ENCODE measurements at places on chromosomes 3 and 15. TPM values are rescaled to one million over a fixed set of nuclear protein-coding genes. Genes with fewer than 3 reads are reported as not detected.

DNA sequence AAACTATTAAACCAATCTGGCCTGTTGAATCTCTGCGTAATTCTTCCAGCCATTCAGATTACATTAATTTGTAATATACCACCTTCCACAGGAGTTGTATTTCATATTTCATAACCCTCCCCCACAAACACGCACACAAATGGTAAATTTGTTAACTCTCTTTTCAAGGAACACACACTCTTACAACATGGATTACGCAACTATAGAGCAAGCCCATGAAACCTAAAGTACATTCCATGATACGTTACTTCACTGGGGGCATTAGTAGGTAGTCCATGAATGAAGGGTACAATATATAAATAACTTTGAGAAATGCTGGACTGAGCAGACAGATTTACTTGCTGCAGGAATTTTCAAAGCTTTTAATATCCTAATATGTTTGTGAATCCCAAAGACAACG lies 65.0 kb downstream of the TRIM69 start:
- no peak for DNase-seq

DNA sequence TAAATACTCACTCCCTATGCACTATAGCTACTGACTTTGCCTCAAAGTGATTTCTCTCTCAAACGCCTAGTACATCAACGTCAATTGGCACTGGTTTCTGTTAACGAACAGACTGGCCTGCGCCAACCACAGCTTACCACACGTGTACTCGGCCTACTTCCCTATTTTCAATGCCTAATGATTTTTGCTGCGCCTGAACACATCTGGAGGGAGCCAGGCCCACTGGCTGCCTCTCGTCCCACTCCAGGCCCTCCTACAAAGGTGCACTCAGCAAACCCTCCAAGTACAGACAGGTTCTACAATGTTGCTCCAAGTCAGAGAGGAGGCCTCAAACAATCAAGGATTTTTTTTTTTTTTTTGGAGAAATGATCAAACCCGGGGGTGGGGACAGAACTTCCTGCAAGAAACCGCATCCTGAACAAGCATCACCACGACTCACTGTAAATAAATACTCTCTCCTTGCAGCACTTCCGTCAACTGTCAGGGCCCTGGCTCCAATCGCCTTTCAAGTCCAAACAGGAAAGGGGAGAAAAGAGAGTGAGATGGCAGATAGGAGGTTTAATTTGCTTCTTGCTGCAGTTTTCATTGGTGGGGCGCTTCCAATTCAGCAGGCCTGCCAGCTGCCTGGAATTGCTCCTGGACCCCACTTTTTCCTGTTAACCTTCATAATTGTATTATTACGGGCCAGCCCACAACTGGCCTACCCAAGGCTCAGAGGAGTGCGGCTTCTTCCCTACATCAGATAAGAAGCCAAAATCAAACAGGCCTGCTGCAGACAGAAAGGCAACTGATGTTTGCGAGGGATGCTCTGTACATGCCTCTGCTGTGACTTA lies 139.3 kb downstream of the FOXP1 start:
- peak; percentile 69 for DNase-seq

DNA sequence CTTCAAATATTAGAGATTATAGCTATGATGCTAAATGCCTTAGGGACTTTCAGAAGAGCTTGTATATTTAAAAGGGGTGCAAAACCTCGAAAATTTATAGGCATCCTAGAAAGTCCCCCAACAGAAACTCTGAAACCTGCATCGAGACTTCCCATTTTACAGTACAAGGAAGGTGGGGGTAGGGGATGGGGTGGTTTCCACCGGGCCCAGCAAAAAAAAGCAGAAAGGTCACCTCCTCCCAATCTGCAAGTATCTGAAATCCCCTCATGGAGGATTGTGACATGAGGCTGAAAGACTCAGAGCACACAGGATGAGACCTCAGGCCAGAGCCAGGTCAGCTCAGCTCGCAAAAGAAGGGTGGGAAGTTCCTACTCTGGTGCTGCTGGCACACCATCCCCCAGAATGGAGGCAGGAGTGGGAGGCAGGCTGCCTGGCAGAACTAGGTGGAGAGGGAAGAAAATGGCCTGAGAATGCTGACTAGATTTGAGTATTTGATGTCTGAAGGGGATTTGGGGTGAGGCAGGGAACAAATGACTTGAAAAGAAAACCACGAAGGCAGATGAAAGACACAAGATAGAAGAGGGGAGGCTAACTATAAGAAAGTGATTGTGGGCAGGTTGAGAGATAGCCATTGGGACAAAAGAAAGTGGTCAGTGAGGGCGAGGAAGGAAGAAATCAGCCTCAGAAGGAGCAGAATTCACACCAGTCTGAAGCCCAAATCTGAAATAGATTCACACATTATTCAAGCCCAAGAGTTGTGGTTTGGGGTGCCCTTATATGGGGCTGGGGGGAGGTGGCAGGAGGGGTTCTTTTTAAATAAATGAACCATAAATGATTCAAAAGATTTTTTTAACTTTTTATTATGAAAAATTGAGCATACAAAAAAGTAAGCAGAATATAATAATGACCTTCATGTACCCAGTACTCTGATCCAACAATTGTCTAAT lies 22.5 kb upstream of the TSC22D2 start:
- no peak for DNase-seq

GRCh38 chr15:60371175-60372051 lies 26.4 kb downstream of the ANXA2 start:
- DNase-seq = peak; percentile 94

DNA sequence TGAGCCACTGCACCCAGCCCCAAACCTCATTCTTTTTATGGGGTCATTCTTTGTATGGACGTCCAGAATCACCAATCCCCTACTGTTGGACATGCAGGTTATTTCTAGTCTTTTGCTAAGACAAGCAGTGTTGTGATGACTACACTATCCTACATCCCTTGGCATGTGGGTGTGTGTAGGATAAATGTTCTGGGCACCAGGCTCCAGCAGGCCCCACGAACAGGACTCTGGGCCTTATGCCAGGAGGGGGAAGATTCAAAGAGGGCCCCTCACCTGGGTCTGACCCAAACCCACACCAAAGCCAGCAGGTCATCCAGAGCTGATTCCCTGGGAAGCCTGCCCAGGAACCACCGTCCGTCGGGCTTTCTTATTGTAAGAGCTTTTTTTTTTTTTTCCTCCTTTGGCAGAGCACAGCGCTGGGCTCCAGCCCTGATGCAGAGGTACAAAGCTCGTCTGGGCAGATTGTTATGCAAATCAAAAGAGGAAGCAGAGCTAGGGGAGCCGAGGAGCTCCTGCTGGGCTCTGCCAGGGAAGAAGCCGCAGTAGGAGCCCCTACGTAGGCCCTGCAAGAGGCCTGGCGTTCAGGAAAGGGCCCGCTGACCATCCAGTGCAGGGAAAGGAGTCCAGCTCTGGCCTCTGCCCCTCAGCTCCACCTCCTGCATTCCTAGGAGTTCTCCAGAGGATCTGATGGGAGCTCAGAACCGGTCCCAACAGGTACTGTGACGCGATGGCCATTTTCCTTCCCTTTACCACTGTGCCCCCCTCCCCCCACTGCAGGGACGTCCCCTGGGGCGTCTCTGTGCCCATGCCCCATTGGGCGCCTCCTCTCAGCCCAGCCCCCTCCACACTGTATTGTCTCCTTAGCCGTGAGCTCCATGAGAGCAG lies 29.0 kb upstream of the FURIN start:
- no peak for DNase-seq

- DNase-seq = no peak
Observed at GRCh38 chr3:49910409-49911123, 6.9 kb upstream of the MST1R start.

- DNase-seq = no peak
Observed at GRCh38 chr3:51379301-51379700, 5.8 kb upstream of the MANF start.

DNA sequence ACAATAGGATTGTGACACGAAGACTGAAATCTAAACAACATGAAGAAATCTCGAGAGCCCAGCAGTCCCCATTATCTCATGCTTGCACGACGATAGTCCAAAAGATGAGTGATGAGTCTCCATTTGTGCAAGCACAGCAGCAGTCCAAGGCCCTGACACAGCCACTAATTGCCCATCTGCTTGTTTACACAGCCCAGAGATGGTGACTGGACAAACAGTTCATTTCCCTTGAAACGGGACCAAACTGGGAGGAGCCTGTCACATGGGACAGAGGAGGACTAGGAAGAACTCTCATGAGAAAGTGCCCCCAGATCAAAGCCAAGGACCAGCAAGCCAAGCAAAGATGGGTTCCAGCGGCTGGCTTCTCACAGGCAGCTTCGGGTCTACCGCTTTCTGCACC lies 121.0 kb downstream of the GREM1 start:
- no peak for DNase-seq

- no peak for DNase-seq
Observed at GRCh38 chr15:50137330-50137761, 18.3 kb upstream of the ATP8B4 start.

- no peak for DNase-seq
Observed at GRCh38 chr3:4464576-4464975, 2.5 kb downstream of the SUMF1 start.

DNA sequence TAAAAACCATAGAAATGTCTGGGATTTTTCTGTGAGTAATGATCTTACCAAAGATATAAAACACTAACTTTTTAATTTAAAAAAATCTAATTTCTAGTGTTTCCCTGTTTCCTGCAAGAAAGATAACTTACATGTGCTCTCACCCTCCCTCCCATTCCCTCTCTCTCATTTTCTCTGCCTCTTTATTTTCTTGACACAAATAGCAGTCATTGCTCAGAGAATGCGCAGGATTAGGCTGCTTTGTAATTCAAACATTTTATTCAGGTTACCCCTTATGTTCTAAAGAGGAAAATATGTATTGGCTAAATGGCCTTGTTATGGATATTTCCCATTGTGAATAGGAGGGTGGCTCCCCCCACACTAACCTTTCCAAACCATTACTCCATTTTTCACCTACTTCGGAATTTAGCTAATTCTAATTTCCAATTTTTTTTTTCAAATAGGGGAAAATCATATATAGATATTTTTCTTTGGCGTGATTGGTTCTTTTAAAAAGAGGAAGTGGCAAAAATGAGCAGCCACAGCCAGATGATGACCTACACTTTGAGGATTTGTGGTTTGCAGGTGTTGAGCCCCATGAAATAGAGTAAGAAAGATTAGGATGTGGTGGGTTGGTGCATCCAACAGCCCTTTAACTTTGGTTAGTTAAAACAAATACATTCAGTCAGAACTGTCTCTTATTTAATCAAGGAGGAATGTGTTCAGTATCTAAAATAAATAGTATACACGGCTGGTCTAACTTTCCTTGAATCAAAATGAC lies 554.4 kb downstream of the IGSF11 start:
- no peak for DNase-seq

DNA sequence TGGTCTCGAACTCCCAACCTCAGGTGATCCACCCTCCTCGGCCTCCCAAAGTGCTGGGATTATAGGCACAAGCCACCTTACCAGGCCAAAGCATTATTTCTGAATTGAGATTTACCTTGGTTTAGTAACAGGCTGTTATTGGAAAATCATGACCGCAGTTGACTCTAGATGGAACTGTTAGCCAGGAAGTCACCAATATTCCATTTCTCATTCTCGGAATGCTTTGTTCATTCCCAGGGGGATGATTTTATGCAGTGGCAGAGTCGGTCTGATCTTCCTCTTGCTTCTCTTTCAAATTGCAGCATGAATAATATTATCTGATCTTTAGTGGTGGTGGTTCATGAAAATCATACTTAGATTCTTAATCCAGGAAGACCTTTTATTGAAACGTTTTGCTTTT lies 195.5 kb upstream of the MBNL1 start:
- no peak for DNase-seq

DNA sequence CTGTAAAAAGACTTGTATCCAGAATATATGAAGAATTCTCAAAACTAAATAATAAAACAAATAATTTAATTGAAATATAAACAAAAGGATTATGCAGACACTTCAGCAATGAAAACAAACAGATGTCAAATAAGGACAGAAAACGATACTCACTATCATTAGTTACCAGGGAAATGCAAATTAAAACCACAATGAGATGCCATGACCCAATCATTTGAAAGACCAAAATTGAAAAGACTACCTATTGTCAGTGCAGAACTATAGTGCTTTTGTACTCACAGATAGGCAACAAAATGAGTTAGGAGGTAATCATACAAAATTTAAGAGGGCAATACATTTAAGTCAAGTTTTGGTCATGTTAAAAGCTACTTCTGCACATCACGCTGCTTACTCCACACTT lies 31.6 kb upstream of the OR5K4 start:
- DNase-seq = no peak

DNA sequence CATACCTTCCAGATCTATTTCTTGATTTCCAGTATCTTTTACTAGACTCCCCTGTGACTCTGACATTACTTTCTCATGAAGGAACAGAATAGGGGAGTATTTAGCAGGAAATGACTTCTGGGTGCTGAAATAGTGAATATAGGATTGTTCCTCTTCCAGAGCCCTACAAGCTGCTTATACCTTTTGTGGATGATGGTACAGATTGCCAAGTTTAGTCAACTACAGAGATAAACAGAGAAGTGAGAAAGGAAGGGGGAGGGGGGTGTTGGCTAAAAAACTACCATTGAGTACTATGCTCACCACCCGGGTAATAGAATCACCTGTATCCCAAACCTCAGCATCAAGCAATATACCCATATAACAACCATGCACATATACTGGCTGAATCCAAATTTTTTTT lies 298.3 kb upstream of the GPR149 start:
- DNase-seq = no peak

DNA sequence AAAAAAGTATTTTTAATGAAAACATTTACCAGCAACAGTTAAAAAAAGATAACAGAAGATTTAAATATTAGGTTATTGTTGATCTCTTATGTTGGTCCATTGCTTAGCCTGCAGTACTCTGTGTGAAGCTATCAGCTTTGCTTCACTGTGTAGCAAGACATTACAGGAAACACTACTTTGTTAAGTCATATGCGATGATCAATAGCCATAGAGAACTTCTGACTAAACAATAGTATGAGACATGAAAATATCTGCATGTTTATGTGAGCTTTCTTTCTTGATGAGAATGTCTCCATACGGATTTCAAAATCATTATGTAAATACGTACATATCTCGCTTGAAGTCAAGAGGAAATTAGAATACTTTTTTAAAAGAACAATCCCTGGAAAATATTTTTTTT lies 27.0 kb upstream of the CAPN3 start:
- DNase-seq = no peak

DNA sequence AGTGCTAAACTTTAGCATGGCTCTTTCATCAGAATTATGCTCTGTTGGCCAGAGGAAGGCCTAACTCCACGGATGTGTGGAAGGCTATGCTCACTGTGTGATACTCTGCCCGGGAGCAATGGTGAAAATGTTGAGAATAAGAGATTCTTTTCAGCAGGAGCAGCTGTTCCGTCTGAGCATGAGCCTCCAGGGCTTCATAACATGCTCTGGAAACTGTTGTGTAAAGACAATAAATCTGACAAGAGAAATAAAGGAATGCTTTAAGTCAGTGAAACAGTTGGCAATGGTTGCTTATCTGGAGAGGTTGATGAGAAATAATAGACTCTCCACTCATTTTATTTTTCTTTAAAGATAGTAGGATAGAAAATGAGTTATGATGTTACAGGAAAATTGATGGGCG lies 269.8 kb downstream of the DIPK2A start:
- DNase-seq = no peak

Gene BCL2A1
- total RNA-seq = not detected

Gene ST3GAL6
- 19.2 TPM for total RNA-seq

Gene GCSAM
- total RNA-seq = not detected

Gene SAMMSON
- 0.26 TPM for total RNA-seq

Gene CRYGS
- total RNA-seq = 2.3 TPM

Gene SHF
- total RNA-seq = 16.7 TPM

Gene PCOLCE2
- 17.1 TPM for total RNA-seq

Gene EXD1
- total RNA-seq = not detected

Gene GOLIM4
- total RNA-seq = 18.9 TPM

Gene FSD2
- not detected for total RNA-seq
